Left kidney (tissue), 8 donors: ENCODE measurements at places on chromosomes 2 and 18.

DNA sequence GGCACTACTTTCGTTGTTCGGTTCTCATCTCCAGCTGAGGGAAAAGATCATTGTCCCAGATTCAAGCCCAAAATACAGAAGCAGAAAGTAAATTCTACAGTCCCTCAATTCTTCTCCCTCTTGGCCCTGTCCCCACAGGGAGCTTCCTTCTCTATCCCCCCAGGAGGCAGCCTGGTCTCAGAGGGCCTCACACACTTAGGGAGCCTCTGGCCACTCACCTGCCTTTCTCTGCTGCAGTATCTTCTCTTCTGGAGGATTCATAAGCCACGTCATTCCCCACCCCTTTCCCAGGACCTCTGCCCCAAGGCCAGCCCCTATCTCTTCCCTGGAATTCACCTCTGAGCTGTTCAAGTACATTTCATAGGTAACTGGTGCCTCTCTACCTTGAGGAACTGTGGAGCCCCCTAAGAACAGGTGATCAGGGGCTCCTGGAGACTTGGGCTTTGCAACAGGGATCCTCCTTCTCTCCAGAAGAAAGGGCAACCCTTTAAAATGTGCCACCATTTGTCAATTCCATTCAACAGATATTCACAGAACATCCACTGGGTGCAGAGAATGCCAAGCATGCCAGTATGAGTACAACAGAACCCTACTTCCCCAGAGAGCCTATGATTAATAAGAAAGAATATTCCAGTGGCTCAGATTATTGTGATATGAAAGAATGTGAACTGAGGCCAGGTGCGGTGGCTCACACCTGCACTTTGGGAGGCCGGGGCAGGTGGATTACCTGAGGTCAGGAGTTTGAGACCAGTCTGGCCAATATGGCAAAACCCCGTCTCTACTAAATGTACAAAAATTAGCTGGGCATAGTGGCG lies 72.9 kb downstream of the CIB4 start:
- no peak for DNase-seq

DNA sequence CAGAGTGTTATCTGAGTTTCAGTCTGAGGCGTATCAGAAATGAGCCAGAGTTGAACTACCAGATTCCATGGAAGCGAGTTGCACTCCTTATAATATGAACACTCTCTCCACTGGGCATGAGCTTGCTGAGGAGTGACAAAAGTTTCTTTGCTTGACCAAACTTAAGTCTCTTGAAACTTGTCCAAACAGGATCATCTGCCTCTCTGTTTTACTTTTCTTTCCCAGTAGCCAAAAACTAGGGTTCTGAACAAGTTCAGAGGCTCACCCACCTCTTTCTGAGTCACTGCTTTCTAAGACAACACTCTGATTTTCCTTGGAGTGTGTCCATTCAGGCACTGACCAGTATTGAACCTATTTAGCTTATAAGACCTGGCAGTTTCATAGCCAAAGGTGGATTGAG lies 233.2 kb upstream of the TCF4 start:
- DNase-seq, result no peak

GRCh38 chr2:81403508-81403907 lies 1099.0 kb upstream of the LRRTM1 start:
- no peak for DNase-seq

GRCh38 chr18:48028696-48029095 lies 98.2 kb upstream of the SMAD2 start:
- no peak for DNase-seq

- DNase-seq, result no peak
Measured at GRCh38 chr18:58584200-58585127, 44.4 kb downstream of the ALPK2 start.

GRCh38 chr18:5295231-5295920 lies at the start of gene ZBTB14:
ZBTB14 (minus strand) TSS chr18:5295726; CDS start chr18:5293246, 2,480 bp downstream.
- peak; percentile 66 for DNase-seq

DNA sequence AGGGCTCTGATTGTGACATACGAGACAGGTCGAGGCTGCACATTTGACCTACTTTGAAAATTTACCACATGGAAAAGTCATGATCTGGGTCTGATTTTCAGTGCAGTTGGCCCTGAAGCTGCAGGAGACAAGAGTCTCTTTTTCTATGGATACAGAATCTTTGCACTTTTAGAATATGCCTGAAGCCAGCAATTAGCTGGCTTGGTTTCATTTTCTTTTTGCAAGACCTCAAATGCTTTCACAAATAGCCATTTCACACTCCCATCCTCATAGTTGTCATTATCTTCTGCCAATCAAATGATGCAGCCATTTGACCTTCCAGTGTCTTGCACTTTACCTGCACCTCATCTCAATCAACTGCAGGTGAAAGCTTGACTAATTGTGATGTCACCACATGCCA lies 59.0 kb downstream of the GPR39 start:
- DNase-seq, result no peak

DNA sequence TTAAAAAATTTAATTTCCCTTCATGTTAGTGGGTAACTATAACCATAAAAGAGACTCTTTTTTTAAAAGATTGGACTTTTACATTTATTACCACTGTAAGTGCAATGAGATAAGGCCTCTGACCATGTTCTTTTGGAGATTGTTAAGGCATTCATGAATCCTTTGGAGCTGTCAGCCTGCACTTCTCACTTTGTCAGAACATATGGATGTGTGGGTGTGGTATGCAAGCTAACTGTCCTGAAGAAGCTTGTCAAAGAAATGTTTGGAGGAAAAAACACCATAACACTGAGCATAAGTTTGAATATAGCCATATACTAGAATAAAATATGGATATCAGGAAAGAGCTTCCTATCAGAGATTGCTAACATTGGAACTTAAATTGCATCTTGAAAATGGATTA lies 754.1 kb downstream of the DPP10 start:
- no peak for DNase-seq

DNA sequence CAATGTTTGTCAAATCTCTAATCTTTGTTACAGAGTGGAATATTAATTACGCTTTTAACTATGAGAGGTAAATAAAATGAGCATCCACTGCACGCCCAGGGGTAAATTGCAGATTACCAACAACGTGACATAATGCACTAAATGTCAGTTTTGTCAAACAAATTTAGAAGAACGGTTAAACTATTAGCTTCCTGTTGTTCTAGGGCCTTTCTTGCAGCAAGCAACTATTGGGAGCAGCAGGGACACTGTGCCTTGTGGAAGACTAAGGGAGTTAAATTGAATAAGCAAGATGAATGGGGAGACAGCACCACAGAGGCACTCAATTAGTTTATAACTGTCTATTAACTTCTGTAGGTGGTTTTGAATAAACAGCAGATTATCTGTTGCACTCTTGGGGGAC lies 391.0 kb upstream of the RAB12 start:
- DNase-seq, result no peak
